ENCODE measurements at places on chromosomes 16 and 17.

DNA sequence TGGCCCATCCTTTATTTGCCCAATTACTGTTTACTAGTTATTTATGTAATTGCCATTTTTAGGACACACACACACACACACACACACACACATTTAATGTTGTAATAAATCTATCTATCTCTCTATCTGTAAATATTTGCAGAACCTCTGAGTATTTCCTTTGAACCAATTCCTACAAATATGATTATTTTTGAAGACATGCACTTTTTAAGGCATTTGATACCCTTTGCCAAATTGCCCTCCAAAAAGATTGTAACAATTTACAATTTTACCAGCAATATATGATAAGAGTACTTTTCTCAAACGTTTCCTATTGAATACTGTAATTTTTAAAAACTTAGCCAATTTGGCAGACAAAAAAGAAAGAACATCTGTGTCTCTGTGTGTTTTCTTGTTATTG, 143.8 kb upstream of the FOXF1 start:
- no peak for DNase-seq

DNA sequence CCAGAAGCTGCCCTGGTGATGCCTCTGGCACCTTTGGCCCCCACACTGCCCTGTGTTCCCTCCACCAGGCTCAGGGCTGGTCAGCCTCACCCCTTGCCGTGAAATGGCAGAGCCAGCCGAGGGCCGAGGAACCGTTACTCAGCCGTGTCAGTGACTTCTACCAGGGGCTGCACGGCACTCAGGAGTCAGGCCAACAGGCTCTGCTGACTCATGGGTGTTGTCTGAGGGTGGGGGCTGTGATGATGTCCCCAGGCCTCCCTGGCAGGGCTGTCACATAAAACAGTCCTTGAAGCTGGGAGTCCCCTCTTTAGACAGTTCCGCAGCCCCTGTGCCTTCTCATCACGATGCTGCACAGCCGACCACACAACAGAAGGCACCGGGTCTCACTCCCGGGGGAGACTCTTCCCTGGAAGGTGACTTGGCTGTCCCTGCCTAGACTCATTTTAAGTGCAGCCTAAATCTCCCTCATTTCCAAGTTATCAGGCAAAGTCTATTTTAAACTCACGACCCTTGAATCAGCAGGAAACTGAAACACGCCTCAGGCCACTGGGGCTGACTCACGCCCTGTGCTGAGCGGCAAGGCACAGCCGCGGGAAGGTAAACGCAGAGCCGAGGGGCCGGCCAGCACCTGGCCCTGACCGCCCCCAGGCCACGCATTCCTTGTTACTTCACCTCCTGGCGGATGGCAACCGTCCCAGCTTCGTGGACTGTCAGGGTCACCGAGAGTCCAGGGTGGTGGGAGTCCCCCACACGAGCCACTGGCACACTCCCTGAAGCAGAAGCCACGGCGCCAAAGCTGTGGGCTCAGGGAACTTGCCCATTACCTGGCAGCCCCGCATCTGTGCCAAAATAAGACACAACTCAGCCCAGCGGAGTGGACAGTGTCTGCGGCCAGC, 102.6 kb downstream of the ZNF778 start:
- peak; percentile 46 for DNase-seq

DNA sequence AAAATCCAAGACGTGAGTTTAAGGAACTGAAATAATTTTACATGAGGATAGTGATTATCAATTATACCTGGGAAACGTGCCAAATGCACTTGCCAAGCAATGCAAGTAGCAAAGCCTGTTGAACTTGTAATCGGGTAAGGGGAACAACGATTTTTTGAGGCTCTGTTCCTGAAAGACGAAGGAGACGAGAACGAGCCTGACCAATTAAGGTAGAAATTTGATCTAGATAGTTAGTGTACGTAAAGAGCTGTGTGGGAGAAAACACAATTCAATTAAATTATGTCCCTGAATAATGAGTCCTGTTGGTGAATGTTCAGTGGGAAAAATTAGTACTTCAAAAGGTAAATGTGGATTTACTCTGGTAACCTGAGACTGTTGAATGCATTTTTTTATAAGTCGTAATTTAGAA, 17.7 kb upstream of the KCTD5 start:
- DNase-seq, result no peak

DNA sequence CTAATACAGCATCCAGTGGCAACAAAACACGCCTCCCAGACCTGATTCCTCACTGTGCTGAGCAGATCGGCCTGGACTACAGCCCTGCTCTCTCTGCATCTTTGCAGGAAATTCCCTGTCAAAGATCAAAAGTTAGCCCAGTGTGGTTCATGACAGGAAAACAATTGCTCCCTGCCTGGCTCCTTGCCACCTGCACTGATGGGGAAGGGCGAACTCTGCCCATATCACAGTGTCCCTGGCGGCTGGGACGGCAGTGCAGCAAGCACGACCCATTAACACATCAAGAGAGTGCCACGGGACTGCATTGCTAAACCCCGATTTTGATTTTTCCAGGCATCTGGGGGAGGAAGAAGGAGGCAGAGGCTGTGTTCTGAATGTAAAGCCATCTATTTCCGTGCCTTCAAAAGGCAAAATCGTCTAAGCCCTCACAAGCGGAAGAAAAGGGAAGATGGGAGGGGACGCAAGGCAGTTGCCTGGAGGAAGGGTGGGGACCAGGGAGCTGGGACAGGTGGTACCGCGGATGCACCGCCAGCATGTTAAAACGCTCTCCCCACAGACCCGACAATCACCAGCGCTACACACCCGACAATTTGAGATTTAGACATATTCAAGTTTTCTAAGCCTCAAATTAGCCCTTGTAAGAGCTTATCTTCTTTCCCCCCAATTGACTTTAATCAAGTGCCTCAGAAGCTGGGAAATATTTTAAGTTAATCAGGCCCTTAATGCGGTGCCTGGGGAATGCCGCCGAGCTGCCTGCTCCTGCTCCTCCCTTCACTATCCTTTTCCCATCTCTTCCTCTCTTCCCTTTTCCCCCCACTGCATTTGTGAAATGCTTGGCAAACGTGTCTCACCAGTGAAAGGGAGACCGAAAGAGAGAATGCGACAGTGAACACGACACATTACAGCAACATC, 238.8 kb upstream of the CDH5 start:
- DNase-seq, result no peak

DNA sequence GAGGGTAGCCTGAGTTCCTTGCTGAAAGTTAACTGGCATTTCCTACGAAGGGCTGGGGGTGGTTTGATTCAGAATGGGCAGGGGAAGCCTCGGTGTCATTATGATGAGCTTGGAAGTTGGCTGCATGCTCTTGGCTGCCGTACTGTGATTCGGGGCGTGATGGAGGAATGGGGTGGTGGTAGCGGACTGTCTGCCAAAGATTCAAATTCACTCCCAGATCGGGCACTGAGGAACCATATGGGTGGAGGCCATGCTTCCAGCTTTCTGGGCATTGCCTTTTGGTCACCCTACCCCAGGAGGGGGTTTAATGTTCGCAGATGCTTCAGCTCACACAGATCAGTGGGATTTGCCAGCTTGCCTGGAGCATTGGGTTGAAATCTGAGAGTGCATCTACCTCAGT, 492.8 kb upstream of the EEF2KMT start:
- DNase-seq, result no peak

DNA sequence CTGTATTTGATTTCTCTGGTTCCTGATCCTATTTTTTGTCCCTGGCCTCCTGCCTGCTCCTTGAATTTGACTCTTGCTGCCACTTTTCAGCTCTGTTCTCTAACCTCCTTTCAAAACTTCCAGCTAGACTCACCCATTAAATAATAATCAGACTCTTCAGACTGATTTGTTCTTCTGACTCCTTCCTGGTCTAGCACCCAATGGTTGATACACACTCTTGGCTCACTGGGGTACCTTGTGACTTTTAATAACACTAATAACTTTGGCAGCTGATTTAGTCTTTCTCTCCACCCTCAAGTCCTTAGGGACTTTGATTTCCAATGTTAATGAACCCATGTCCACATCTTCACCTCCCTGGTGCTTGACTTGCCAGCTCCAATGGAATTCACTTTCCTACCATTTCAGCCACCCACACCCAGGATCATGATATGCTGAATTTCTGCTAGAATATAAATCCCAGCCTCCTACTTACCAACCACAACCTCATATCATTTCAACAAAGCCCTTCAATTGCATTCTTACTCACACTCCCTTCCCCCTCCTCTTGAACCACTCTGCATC, 19.7 kb upstream of the C16orf82 start:
- no peak for DNase-seq

- no peak for DNase-seq
Measured at GRCh38 chr17:38464251-38464722, 36.0 kb downstream of the ARHGAP23 start.

DNA sequence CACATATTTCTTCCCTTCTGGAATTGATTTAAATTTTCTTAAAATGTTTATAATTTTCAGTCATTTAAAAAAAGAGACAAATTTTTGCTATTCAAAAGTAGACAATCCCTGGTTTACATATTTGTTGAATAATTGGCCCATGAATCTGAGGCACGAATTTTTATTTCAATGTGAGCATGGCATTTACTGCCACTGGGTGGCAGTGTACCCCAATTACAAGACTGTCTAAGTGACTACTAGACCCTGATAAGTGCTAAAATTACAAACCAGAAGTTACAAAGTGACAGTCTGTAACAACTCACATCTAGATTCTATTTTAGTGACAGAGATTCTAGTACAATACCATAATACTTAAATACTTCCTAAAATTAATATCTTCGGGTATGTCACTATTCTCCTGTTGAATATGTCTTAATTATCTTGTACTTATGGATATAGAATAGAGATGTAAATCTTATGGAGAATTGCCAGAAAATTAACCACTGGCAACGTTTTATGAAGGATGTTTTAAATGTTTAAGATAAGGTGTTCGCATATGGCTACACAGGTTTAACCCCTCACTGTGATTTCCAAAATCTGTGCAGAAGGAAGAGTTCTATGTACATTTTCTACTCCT, 235.8 kb downstream of the MAP2K4 start:
- peak; percentile 49 for DNase-seq

DNA sequence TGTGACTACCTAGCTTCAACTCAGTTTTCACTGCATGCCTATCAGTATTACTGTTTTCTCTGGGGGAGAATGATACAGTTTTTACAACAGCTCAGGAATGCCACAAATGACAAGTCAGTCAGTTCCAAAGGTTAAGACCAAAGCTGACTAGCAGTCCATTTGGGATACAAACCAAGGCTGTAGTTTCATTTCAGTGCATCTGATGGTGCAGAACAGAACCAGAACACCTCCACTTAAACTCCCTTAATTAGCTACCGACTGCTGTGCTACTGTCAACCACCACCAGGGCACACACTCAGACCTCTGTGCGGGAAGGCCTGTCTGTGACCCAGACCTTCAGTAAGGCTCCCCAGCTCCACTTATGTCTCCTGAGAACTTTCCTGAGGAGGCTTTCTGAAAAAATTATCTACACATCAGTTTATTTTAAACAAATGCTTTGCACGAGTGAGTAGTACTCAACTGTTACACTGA, 20.4 kb downstream of the NFE2L1 start:
- DNase-seq, result peak; percentile 5

DNA sequence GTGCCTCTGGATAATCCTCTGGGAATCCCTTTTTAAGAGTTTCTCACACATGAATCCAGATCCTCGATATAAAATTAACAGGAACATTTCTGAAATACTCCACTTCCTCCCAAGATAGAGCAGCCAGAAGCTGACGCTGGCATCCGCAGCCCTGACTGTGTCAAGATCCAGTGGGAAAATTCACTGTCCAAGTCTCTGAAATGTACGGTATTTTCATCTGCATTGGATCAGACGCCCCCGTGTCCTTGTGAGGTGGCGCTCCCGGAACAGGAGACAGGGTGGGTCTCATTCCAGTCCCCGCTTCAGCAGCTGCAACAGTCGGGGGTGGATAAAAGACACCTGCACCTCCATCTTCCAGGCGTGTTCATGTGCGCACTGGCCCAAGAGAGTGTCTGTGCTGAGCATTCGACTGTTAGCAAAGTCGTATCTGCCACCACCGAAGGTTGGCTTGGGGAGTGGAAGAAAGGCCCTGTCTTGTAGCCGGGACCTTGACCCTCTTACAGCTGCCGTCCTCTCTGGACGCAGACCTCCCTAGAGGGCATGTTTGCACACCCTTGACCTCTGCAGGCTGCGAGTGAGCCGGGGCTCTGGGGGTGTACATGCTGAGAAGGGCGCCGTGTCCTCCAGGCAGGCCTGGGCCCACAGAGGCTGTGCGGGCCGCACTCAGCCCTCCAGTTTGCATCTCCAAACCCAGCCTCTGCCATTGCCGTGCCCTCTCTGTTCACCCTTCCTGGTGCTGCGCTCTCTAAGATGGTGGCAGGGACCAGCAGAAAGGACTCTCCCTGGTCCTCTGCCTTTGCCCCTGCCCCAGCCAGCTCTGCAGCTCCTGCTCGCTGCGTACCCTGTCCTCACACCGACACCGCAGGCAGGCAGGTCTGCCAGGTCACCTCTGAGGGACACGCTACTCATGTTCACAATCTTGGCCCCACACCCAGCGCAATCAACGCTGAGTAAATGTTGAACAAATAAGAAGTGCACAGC, 72.0 kb upstream of the CHMP6 start:
- DNase-seq, result no peak

DNA sequence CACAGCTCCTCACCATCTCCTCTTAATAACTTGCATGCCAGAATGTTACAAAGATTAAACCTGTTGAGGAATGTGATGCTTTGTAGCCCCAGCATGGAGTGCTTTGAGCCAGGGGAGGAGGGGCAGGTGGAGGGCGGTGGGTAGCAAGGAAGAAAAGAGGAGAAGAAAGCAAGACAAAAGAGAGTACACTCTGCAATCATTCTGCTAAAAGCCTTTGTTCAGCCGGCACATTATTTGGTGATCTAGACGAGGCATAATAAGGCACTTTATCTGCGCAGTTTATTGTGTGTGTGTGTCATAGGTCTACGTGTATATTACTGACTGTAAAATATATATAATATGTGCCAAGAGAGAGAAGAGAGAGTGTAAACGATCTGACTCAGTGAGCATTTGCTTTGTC, 139.1 kb downstream of the SOX9 start:
- no peak for DNase-seq
